Inflammatory macrophage treated with lipopolysaccharide for 4 hours (primary cell): ENCODE measurements at places on chromosomes 7 and 10.

DNA sequence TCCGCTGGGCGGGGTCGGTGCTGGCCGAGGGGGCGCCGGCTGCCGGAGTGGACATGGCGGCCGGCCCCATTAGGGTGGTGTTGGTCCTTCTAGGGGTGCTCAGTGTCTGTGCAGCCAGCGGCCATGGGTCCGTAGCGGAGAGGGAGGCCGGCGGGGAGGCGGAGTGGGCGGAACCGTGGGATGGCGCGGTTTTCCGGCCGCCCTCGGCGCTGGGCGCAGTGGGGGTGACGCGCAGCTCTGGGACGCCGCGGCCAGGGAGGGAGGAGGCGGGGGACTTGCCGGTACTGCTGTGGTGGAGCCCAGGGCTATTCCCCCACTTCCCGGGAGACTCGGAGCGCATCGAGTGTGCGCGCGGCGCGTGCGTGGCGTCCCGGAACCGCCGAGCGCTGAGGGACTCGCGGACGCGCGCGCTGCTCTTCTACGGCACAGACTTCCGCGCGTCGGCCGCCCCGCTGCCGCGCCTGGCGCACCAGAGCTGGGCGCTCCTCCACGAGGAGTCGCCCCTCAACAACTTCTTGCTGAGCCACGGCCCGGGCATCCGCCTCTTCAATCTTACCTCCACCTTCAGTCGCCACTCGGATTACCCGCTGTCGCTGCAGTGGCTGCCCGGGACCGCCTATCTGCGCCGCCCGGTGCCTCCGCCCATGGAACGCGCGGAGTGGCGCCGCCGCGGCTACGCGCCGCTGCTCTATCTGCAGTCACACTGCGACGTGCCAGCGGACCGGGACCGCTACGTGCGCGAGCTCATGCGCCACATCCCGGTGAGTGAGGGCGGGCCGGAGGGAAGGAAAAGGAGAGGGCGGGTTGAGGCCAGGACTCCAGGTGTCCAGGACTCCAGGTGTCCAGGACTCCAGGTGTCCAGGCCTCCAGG lies 9.3 kb upstream of the CHCHD1 start:
- DNase-seq = peak; percentile 91

DNA sequence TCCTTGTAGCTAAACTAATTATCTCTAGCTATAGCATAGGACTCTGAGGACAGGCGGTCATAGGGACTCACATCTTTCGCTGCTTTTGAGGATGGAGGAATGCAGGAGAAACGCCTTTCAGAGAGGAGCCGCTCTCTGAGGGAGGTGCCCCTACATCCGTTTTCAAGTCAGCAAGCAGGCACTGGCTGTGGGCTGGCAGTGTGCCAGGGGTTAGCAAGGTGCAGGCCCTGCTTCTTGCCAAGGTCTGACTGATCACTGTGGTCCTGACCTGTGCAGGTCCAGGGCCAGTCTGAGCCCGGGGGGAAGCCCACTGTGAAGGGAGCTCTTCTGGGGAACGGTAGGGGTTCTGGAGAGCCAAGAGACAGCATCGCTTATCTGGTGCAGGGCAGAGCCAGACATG lies 89.4 kb downstream of the SH3PXD2A start:
- DNase-seq = no peak

DNA sequence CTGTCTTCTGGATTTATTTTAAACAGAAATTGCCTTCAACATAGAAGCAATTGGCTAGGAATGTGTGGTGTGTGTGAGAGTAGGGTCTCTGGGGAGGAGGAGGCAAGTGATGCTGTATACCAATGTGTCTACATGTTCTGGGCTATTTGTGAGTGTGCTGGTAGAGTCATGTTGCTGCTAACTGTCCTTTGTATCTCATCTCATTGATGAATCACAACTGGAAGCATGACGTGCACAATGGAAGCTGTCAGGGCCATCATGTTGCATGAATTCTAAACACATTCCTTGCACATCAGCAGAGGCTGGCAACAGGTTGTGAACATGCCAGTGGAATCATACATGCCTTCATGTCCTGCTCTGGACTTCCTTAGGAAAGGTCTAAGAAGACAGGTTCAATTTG lies 199.7 kb downstream of the BMPER start:
- no peak for DNase-seq

GRCh38 chr7:117800406-117800805 lies 72.8 kb downstream of the CTTNBP2 start:
- no peak for DNase-seq

DNA sequence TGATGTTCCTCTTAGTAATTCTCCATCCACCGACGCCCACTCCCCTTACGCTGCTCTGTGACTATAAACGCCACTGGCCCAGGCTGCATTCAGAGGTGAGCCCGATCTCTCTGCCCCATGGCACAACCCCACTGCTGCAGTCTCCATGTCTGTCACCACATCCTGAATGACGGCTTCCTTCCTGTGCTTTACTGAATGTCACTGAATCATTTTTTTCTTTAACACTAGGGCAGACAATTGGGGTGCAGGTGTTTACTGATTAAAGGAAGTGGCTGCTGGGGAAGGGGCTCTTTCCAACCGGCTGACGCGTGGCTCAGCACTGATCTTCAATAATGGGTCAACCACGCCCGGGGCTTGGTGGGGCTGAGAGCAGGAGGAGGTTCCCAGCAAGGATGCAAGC lies 208.3 kb downstream of the USP6NL start:
- DNase-seq = no peak

GRCh38 chr10:45227456-45227855 lies 88.0 kb downstream of the OR13A1 start:
- peak; percentile 52 for DNase-seq

- DNase-seq = peak; percentile 92
Measured at GRCh38 chr10:127977357-127978009, 70.6 kb downstream of the PTPRE start.

DNA sequence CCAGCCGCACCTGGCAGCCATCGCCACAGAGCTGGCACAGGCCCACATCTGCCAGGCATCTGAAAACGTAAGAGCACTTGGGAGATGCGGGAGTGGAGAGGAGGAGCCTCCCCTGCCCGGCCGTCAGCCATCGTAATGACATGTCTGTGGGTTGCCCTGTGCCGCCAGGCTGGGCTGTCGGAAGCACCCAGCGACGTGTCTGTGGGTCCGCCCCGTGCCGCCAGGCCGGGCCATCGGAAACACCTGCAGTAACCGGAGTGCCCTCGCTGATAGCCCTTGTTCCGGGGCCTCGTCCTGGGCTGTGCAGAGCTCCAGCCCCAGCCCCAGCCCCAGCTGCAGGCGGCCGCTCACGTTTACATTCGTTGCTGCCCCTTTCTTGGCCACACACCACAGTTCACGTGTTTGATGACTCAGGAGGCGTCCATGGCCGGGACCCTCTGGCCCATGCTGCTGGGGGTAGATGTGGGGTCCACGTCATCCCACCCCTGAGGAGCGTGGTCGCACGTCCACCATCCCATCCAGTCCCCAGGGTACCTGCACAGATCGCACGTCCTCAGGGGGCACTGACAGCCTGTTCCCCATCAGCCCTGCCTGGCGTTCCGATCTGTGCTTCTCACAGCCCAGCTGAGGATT lies 30.0 kb upstream of the PRKAR1B start:
- DNase-seq = no peak

- no peak for DNase-seq
Measured at GRCh38 chr10:71431239-71432100, 34.8 kb downstream of the CDH23 start.

DNA sequence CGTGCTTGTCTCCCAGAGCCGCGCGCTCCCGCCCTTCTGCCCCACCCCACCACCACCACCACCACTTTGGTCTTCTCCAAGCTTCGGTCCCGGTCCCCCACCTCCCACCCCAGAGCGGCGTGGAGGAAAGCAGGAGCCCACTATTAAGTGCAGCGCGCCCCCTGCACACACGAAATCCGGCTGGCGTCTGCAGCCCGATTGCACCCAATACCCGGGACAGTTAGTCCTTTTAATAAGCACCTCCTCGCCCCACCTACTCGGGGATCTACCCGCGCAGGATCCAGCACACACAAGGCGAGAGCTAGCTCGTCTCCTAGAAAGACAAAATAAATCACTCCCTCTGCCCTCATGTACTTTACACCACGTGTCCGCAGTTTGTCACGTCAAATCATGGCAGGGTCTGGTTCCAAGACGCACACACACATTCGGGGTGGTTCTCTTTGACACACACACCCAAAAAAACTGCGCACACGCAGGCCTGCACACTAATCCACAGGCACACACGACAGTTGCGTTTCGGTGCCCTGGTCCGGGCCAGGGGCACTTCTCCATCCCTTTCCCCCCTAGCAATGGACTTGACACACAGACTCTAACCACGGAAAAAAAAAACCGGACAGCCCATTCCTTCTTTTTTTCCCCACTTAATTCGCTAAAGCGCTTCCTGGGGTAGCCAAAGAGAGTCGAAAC lies 1.6 kb downstream of the SFMBT2 start:
- peak; percentile 39 for DNase-seq

- peak; percentile 52 for DNase-seq
Measured at GRCh38 chr7:43108255-43109011, 4.0 kb upstream of the HECW1 start.

DNA sequence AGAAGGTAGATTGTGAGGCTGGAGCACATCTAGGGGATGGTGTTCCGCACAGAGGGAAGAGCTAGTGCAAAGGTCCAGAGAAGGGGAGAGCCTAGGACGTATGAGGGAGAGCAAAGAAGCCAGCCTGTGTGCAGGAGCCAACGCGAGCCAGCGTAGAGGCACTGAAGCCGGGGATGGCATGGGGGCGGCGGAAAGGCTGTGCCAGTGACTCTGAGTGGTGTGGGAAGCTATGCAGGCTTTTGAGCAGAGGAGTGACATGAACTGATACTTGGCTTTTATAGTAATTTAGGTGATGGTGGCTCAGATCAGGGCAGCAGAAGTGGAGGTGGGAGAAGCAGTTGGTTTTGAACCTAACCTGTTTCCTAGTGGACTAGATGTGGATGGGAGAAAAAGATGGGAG lies 65.8 kb downstream of the ATXN7L1 start:
- DNase-seq = no peak

DNA sequence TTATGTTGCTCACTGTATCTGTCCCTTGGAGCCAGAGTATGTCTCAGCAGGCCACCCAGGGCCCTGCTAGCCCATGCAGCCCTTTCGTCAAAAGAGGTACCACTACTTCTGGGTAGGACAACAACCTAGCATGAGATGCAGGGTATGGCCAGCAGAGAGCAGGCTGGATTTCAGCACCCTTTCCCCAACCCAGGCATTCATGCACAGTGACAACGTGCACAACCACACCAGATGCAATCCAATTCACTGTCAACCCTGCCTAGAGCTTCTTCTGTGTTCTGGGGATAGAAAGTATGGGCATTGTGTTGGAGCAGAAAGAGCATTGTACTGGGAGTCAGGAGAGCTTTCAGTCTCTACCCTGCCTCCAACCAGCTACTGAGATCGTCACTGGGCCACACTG lies 37.9 kb downstream of the JAZF1 start:
- DNase-seq = no peak

DNA sequence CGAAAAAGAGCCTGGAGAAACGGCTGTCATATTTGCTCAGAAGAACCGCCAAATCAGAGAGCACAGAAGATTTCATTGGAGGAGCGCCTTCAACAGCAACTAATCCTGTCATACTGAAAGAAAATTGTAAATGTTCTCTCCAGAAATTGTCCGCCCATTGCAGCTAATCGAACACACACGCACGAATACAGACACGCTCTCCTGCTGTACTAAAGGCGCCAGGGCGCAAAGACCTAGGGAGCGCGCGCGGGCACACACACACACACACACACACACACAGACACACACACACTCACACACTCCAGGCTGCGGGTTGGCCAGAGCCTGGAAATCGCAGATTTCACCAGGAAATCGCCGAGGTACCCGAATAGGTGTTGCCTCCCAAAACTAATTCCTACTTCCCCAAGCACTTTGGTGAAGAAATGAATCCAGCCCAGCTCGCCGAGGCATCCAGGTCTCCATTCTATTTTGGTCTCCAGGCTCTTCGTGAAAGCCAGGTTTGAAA lies at the start of gene CHRM2:
CHRM2 (plus strand) TSS at position 157 of the 505 bp plus-strand sequence. CDS start 146,214 bp downstream, outside the sequence.
- no peak for DNase-seq

DNA sequence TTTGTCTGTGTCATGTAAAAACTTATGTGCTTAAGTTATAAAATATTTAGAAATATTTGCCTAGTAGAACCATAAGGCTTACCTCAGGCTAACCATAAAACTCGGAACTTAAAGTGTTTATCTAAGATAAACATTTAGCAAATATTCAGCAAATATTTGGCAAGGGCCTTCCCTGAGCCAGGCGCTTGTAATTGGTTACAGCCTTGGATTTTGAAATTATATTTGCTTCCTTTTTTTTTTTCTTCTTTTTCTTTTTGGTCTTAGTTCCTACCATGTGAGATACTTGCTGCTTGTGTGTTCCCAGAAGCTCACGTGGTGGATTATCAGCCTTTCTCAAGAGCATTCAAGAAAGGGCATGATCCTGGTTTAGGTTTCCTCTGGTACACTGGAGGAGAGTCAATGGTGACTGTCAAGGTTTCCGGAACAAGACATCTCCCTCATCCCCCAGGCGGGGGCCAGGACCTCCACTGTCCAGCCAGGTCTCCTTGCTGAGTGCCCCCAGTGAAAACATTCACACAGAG lies 5.2 kb upstream of the BRI3 start:
- peak; percentile 93 for DNase-seq

GRCh38 chr7:141071260-141071854 lies 2.5 kb upstream of the TMEM178B start:
- DNase-seq = peak; percentile 6

DNA sequence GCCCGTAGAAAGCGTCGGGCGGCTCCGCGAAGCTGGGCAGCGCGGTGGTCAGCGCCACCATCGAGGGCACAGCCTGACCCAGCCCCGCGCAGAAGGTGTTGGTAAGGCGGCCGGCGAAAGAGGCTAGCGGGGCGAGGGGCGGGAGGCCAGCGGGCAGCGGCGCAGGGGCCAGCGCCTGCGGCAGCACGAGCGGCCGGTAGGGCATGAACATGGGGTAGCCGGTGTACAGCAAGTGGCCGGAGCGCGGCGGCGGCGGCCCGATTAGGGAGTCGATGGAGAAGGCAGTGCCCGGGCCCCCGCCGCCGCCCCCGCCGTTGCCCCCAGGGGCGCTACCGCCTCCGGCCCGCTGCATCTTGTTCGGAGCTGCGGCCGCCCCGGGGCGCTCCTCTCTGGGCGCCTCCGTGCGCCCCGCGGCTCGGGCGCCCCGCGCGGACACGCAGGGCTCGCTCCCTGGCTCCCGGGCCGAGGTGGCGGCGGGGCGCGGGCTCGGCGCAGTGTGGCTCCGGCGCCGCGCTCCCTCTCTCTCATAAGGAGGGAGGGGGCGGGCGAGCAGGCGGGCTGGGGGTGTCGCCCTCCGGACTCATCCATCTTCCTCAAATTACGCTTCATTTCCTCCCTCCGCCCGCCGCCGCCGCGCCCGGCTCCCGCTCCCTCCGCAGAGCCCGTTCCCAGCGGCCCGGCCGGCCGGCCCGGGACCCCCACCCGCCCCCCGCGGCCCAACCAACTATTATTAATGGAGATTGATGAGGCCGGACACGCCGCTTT lies at the start of gene GBX1:
GBX1 (minus strand) TSS at position 498 of the 765 bp plus-strand sequence; CDS start at position 352, 146 bp downstream.
- DNase-seq = peak; percentile 9

GRCh38 chr10:131050162-131050766 lies 261.3 kb downstream of the TCERG1L start:
- DNase-seq = no peak

- no peak for DNase-seq
Measured at GRCh38 chr10:33190406-33190805, 144.1 kb downstream of the NRP1 start.

GRCh38 chr10:70403483-70404035 lies 386 bp upstream of the EIF4EBP2 start:
- no peak for DNase-seq

- DNase-seq = no peak
Measured at GRCh38 chr7:19816128-19816527, 42.7 kb upstream of the TMEM196 start.

- DNase-seq = no peak
Measured at GRCh38 chr7:98200364-98200763, 10.9 kb upstream of the BHLHA15 start.
